ENCODE measurements at places on chromosomes 12 and 14.

GRCh38 chr12:91703491-91704283 lies 442.0 kb downstream of the BTG1 start:
- no peak for DNase-seq

DNA sequence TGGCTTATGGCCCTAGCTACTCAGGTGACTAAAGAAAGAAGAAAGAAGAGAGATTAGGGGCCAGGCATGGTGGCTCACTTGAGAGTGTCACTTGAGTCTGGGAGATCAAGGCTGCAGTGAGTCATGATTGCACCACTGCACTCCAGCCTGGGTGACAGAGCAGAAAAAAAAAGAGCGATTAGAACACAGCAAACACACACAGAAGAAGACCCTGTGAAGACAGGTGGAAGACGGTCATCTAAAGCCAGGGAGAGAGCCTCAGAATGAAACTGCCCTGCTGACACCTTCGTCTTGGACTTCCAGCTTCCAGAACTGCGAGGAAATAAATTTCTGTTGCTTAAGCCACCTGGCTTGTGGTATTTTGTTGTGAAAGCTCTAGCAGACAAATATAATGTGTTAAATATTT lies 17.5 kb upstream of the PPP1CC start:
- no peak for DNase-seq

DNA sequence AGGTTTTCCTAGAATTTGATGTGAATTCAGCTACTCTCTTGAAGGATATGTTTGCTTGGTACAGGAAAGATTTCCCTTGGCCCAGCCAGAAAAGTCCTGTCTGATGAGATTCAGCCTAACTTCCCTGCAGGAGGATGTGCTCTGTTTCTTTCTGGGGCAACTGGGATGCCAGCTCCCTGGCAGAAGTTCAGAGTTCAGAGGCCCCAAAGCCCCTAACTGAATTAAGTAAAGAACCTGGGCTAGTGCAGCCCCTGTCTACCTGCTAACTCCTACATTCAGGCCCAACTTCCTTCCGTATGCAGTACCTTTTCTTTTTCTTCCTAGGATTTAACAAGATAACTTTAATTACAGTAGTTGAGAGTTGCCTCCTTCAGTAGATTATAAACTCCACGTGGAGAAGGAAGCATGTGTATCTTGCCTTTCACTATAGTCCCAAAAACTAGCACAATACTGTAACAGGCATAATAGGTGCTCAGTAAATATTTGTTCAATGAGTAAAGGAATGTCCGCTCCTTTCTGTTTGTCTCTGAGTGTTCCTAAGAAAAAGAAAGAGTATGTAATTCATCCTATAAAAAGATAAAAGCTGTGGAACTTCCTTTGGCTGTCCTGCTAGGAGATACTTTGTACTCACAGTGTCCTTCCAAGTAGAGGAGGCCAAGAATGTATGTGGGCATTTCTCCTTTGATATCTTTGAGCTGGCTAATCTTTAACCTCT lies 141.0 kb downstream of the SLC8A3 start:
- no peak for DNase-seq

DNA sequence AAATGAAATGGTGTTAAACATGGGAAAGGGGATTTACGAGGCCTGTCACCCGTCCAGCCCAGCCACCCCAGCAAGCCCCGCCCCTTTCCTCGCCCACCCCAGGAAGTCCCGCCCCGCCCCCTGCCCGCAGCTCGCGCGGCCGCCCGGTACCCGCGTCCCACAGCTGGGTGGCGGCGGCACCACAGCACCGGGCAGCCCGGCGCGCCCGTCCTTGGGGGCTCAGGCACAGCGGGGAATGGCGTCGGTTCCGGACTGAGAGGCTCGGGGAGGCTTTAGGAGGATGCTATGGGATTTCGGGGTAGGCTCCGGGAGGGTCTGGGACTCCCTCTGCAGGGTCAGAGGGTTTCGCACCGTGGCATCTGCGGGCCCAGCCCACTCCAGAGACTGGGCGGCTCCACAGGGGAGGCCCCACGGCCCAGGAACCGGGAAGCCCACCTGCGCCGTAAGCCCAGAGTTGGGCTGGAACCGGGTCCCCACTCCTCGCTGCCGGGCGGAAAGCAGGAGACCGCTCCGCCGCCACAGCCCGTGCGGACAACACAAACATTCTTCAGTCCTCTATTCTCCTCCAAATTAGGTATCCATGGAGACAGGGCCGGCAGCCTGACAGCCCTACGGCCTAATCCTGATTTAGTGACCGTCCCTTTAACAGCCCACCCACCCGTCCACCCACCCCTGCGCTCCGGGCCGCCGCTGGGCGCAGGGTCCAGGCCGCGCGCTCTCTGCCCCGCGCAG lies 1.4 kb downstream of the FIGNL2 start:
- peak; percentile 27 for DNase-seq

DNA sequence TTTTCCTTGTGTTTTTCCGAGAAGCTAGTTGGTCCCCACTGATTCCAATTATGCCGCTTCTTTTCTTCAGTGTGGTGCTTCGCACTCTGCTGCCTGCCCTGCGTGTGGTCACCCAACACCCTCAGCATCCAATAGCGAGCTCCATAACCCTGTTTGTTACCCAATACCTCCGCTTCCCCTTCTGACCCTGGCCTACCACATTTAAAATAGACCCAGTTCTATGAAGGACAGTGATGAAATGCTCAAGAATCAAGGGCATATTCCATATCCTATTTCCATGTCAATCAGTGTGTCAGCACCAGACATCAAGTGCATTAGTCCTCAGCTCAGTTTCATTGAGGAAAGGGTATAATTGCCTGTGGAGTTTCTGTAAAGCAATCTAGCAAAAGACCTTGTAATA lies 9.5 kb downstream of the NDRG2 start:
- DNase-seq = no peak

GRCh38 chr12:50066402-50066801 lies 9.0 kb downstream of the ASIC1 start:
- DNase-seq = no peak

DNA sequence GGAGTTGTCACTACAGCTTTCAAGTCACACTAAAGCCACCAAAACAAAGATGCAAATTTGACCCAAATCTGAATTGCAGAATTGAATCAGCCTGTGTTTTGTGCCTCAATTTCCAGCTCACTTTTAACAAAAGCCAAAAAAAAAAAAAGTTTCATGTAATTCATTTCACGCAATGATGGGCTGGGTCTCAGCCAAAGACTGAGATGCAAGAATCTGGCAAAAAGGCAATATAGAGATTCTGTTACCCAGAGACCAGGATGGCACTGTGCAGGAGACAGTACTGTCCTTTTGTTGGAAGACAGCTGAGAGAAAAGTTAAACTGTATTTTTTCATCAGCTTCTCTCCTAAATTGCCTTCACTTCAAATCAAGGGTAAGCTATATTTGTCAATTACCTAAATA lies 205.7 kb upstream of the NPAS3 start:
- DNase-seq = no peak

GRCh38 chr14:22271838-22272799 lies 316.9 kb downstream of the DAD1 start:
- DNase-seq = no peak

GRCh38 chr12:63440048-63440447 lies 228.2 kb downstream of the DPY19L2 start:
- no peak for DNase-seq

DNA sequence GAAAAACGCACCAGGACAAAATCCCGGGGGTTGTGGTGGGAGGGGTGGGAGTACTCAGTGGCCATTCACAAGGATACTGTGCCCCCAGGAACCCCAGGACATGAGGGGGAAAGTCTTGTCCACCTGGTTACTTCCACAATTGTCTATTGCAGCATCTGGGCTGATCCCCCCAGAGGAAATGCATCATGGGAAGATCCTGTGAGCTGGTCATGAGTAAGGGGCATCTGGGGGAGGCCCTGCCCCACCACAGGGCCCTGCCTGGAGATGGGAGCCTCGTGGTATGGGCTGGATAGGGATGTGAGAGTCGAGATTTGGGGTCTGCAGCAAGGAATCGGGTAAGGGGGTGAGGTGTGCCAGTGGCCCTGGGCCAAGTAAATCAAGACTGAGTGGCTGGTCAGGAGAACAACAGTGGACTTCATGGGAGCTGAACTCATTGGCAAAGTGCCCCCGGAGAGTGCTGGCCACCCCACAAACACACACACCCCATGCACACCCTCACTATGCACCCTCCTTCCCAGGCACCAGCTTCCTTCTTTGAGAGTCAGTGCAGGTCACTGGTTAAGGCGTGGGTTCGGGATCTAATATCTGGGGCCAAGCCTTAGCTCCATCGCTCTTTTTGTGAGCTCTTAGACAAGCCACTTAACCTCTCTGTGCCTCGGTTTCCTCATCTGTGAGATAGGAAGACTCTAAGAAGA lies 3.0 kb upstream of the SERPINA1 start:
- no peak for DNase-seq

GRCh38 chr12:108337235-108338223 lies 1.6 kb downstream of the CMKLR1 start:
- DNase-seq = no peak

GRCh38 chr14:106038263-106038662 lies 511.9 kb downstream of the TMEM121 start:
- DNase-seq = no peak

DNA sequence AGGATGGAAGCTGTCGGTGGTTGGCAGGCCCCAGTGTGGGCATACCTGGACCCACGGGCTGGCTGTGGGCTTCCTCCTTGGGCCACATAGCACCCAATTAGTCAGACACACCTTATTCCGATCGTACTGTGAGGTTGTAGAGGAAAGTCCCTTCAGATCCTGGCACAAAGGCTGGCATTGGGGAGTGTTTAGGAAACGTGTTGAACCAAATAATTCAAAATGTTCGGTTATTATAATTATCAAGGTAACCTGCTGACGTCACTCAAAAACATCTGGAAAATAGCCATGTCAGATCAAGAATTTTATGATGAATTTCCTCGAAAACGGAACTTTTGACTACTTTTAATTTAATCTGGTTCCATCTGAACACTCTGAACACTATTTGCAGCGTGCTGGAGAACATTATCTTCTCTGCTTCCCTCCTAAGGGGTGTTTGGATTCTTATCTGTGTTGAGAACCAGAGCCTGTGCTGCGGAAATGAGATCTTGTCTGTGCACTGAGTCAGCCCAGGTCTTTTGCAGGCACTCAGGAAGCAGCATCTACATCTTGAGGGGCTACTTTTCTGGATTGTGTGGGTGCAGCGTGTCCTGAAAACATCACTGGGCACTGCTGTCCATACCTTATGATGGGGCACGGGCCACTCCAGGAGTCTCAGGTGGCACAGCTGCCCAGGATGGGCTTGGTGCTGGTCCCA lies 100.3 kb downstream of the SLC25A47 start:
- DNase-seq = no peak

DNA sequence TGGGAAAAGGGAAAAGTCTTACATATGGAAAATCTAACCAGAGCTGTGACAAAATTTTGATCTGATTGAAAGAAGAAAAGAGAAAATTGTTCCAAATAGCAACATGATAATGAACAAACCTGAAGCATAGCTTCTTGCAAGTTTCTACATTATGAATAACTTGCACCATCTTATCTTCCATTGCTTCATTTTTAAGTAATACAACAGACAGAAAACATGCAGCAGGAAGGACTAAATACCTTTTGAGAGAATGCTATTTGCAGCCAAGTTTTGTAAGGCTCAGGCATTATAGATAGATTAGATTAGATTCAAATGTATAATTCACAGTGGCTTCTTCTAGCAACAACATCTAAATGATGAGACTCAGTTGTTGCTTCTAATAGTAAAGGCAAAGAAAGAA lies 441.4 kb downstream of the AEBP2 start:
- no peak for DNase-seq

DNA sequence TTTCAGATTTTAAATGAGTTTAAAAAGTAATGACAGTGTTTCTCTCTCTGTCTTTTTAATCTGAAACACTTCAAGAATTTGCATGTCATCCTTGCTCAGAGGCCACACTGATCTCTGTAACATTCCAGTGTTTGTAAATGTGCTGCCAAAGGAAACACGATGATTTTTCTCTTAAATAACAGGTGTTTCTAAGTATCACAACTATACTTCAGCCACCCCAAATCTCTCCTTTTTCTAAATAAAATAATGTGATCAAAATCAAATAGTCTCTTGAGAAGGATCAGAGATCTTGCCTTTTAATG lies 3.3 kb upstream of the GALC start:
- no peak for DNase-seq

DNA sequence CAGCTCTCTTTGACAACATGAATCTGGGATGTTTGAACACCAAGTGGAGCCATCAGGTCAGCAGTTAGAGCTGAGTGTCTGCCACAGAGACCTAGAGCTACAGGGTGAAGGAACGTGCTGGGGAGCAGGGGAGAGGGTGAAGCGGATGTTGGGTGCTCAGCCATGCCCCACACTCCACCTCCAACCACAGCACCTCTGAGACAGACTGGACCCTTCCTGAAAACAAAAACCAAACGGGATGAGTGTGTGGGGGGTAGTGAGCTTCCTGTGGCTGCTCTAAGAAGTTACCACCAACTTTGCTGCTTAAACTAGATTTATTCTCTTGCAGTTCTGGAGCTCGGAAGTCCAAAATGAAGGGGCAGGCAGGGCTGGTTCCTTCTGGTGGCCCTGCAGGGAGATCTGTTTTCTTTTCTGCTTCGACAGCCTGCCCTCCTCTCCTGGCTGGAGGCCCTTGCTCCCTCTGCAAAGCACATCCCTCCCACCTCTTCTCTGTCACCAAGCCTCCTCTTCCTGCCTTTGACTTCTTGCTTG lies 5.6 kb upstream of the GOLGA3 start:
- DNase-seq = no peak

DNA sequence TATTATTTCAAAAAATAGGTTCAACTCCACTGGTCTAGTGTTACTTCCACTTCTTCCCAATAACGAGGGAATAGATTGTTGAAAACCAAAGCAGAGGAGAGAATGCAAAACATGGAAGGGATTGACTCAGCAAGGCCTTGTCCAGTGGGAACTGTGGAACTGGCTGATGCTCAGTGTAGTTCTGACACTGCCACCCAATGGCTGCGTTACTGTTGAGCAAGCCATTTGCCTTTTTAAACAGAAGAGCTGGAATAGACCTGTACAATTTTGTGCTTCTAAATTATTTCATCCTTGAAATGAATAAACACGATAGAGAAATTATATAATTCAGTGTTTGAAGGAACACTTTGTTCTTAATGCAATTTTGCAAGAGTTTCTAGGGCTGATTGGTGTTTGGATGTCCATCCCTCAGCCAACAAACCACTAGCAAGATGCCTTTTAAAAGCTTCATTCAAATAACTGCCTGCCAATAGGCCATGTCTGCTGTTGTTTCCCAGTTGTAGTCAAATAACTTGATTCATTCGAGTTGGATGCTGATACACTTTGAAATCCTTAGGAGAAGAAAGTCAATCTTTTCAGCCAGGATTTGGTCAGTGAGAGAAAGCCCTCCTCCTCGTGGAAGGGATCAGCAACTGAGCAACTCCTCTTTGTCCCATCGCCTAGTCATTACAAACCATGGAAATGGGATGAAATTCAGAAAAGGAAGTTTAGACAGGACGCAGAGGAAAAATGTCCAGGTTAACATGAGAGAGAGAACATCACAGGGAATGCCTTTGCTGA lies 7.3 kb upstream of the MGP start:
- no peak for DNase-seq

GRCh38 chr12:40192704-40193255 lies 32.0 kb upstream of the LRRK2 start:
- no peak for DNase-seq

DNA sequence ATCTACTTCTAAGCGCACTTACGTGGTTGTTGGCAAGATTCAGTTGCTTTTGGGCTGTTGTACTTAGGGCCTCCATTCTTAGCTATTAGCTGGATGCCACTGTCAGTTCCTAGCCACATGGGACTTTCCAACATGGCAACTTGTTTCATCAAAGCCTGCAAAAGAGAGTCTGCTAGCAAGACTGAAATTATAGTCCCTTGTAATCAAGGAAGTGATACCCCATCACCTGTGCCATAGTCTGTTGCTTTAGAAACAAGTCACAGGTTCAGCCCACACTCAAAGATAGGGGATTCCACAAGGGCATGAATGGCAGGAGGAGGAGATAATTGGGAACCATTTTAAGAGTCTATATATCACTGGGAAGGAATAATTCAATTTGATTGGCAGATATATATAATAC lies 27.1 kb upstream of the SLC17A8 start:
- no peak for DNase-seq
